Activated CD4-positive, alpha-beta T cell treated with anti-CD3 and anti-CD28 coated beads, Interleukin-2, amount 50 U/mL, for 1 hour (primary cell): ENCODE measurements at places on chromosomes 6 and 20.

DNA sequence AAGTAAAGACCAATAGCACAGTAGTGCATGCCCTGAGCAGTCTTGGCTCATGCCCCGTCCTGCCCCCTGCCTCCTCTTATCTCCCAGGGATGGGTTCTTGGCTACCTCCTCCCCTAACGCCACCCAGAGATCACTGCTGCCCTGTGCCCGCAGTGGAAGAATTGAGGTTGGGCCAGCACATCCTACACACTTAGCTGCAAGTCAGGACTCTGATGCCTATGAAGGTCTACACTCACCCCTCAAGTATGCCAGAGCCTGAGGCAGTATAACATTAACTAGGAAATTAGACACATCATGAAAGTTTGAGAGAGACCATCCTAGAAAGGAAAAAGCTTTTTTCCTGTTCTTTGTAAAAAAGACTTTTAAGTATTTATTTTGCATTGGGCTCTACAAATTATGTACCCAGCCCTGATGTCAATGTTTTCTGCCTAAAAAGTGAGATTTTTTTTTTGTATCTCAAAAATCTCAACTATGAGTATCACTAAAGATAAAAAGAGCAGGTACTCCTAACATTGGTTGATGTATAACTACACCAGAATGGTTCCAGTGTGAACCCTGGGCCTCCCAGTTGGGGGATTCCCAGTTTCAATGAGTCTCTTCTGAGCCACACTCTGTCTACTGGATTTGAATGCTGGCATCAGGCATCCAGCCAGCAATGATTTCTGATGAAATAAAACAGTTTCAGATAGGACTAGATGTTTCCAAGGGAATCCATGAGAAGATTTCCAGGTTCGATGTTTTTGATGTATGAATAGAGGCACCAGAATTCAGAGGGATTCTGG lies 115.4 kb downstream of the ISM1 start:
- no peak for DNase-seq

- DNase-seq, result no peak
Measured at GRCh38 chr20:51631011-51631950, 88.8 kb upstream of the NFATC2 start.

DNA sequence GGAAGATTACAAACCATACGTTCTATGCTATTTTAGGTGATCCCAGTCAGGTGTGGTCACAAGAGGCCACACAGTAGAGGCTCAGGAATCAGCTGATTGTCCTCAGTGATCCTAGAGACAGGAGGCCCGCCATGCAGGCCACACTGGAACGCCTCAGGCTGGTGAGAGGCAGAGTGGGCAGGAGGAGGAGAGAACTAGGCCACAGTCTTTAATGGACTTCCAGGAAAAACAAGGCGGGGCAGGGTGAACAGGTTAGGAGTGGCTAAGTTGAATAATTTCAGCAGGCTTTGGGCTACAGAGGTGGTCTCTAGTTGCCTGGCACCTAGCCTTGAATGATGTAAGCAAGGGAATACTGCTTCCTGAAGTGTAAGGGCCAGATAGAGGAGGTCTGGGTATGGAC lies 101.2 kb downstream of the GMDS start:
- no peak for DNase-seq

DNA sequence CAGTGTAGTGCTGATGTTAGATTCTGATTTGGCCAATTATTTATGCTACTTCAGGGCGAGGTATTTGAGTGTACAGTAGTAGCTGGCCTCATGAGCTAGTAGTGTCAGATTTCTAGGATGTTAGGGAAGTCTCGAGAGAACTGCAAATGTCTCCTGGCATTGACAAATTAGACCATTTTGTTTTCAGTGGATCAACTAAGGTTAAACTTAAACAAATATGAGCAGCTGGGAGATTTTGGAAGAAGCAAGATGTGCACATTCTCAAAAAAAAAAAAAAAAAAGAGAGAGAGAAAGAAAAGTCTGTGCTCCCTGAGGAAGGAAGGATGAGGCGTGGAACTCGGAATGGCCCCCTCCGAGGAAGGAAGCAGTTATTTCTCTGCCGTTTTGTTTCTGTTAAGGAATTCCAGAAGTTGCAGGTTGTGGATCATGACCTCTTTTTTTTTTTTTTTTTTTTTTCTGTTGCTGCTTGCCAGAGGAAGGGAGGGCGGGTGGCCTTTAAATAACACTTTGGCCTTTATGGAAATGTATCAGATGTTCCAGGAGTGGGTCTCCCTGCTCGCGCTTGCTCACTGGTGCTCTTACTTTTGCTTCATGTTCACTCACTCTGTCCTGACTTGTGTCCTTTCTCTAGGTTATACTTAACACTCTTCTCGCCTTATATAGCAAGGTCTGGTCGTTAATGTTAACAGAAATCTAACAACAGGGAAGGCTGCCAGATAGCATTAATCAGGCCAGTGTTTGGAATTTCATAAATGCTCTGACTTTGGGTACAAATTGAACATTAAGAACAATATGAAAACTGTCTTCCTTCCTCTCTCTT lies 124.4 kb downstream of the TCP11 start:
- DNase-seq, result no peak

- no peak for DNase-seq
Measured at GRCh38 chr20:49868964-49869363, 46.4 kb downstream of the SPATA2 start.
